ENCODE measurements at places on chromosomes 5 and 9.

GRCh38 chr5:66415208-66415607 lies 181.0 kb upstream of the MAST4 start:
- no peak for DNase-seq

DNA sequence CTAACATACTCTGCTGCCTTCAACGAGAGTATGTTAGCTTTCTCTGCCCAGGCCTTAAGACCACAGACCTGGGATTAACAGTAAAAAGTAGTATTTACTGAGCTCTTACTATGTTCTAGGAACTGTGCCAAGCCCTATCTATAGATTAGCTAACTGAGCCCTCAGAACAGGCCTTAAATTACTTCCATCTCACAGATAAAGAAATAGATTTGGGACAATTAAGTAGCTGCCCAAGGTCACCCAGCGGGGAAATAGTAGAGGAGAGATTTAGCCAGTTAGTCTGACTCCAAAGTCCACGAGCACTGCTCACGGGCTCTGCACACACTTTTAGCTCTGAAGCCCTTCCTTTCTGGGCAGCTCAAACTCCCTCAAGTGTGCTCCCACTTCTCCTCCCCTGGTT lies 64.5 kb upstream of the EQTN start:
- DNase-seq: no peak

GRCh38 chr5:59843511-59844213 lies 49.9 kb downstream of the PDE4D start:
- no peak for DNase-seq

DNA sequence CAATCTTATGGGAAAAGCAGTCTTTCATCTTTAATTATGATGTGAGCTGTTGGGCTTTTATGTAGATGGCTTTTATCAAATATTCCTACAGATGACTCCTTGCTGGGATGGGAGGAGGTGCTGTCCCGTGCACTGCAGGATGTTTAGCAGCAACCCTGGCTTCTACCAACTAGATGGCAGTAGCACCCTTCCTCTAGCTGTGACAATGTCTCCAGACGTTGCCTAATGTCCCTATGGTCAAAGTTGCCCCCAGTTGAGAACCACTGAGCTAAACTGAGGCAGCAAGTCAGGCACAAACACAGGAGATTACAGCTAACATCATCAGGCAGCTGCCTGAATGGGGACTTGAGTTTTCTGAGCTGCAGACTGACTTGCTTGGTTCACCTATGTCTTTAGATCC lies 401.9 kb upstream of the PDE4D start:
- no peak for DNase-seq

- DNase-seq: no peak
These were observed 63.3 kb upstream of the CKS2 start for GRCh38 chr9:89247431-89248353.

- no peak for DNase-seq
These were observed 113.8 kb downstream of the GADD45G start for GRCh38 chr9:89718651-89719050.

DNA sequence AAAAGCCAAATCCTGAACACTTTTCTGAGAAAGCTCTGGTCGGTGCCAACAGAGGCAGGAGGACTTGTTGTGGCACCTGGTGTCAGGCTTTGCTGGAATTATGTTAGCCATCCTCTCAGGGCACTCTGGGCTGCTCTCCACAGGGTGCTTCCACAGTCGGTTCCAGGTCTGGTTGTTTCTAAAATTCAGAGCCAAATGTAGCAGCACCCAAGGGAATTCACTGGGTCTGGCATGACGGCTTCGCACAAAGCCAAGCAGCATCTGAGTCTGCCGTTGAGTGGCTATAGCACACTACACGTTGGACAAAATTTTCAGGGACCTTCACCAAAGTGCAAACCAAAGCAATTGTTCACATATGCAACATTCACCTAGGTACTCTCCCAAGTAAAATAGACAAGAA lies 110.2 kb downstream of the PJA2 start:
- DNase-seq: no peak

GRCh38 chr5:137414112-137414755 lies 84.9 kb downstream of the SPOCK1 start:
- no peak for DNase-seq

GRCh38 chr5:34530637-34531036 lies 125.5 kb upstream of the RAI14 start:
- no peak for DNase-seq
